ENCODE measurements at places on chromosomes 13 and 19.

- DNase-seq = no peak
Measured at GRCh38 chr19:3743486-3743885, 18.0 kb downstream of the APBA3 start.

DNA sequence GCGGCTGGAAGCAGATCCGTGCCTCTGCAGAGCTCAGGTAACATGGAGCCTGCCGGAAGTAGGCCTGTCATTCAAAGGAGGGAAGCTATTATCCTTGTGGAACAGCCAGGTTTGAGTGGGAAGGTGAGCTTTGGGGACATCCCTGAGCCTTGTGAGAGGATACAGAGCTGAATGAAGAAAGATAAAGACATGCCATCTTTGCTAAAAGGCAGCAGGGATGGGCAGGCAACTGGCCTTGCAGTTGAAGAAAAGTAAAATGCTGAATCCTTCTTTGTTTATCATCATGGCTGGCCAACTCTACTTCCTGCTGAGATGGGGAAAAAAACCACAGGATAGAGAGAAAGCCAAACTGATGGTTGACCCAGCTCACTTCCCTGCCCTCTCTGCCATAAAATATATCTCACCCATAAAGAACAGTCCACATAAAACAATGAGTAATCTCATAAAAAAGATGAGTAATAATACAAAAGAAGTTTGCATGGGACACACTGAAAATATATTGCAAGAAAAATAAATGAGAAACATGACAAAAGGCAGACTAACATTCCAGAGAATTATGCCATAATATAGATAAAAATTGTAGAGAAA is 226.3 kb downstream of the DLEU7 start:
- DNase-seq = no peak

GRCh38 chr13:95629071-95629470 is 15.4 kb downstream of the DZIP1 start:
- no peak for DNase-seq

DNA sequence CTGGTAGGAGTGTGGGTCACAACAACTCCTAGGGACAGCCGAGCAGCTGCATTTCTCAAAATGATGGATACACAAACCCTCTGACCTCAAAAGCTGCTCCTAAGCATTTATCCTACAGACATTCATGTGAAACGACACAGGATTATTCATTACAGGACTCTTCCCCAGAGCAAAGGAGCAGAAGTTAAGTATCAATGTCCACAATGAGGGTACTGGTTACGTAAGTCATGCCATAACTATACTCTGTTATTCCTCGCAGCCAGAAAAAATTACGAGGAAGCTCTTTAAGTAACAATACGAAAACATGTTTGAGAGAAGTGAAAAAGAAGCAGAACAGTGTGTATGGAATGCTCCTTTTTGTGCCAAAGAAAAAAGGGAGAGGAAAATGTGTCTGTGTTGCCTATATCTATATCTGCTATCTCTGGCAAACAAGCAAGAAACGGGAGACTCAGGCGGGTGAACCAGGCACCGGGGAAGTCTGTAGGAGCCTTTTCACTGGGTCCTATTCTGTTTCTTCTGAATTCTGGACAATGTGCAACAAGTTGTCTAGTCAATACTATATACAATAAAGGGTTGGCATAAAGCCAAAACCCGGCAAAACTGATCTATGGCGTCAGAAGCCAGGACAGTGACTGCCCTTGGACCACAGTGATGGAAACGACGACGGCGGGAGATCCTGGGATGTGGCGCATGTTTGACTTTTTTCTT is 1.3 kb downstream of the ISOC2 start:
- DNase-seq = no peak

DNA sequence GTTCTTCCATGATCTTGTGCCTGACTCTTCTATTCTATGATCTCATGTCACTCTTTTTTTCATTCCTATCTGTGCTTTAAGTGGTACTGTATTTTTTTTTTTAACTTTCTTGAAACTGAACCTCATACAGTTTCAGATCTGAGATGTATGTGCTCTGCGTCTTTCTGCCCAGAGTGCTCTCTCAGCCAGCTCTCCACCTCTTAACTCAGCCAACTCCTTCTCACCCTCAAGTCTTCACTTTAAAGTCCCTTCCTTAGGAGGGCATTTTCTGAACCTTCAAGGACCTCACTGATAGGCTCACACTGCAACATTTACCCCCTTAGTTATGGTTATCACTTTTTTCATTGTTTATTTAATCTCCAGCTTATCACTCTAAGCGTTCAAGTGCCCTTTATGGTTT is 158.7 kb downstream of the IRS2 start:
- DNase-seq = no peak

DNA sequence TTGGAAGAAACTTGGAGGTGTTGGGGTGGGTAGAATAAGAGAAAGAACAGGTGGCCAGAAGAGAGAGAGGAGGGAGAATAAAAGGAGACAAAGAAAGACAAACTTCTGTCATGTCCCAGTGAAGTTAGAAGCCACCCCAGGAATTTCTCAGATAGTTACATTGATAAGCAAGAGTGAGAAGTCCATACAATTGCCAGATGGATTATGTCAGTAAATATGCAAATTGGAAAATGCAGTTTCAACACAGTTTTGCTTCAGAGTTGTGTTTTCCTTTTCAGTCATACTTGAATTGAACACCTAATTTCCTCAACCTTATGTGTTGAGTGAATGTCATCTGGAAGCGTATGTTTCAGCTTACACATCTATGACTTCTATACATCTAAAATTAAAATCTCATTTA is 139.2 kb downstream of the RXFP2 start:
- no peak for DNase-seq

GRCh38 chr13:46345866-46346265 is 41.2 kb downstream of the RUBCNL start:
- no peak for DNase-seq

GRCh38 chr13:58329746-58330145 is 698.2 kb downstream of the PCDH17 start:
- no peak for DNase-seq

DNA sequence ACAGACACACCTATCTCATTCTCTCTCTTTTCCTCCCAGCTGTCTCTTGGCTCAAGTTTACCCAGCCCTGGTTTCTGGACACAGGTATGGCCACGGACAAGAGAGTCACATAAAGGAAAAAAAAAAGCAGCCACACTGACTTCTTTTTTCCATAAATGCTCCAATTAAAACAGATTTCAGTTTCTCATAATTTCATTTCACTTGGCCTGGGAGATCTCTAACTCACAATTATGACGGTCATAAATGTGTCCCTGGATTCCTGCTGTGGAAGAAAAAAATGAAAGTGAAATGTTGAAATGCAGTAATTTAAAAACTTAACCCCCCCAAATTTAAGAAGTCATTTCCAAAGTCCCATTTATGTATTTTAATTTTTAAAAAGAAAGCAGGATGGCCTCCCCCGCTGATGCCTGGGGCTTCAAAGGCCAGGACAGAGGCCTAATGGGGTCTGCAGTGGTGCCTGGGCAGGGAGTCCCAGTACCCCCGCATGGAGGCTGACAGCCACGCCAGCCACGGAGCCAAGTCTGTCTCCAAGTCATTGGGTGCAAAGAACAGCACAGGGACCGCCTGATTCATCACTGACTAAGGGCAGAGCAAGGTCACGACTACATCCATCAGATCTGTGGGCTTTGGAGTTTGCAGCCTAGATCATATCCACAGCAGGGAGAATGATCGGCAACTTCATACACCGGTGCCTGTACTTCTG is 79.7 kb downstream of the TSHZ3 start:
- no peak for DNase-seq

DNA sequence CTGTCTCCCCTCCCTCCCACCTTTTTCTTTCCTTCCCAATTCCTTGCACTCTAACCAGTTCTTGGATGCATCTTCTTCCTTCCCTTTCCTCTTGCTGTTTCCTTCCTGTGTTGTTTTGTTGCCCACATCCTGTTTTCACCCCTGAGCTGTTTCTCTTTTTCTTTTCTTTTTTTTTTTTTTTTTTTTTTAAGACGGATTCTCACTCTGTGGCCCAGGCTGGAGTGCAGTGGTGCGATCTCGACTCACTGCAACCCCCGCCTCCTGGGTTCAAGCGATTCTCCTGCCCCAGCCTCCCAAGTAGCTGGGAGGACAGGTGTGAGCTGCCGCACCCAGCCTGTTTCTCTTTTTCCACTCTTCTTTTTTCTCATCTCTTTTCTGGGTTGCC is 6.9 kb downstream of the MYADM start:
- no peak for DNase-seq

GRCh38 chr19:27929399-27929798 is 1283.6 kb downstream of the UQCRFS1 start:
- DNase-seq = no peak

- no peak for DNase-seq
Measured at GRCh38 chr13:100039740-100040139, 49.2 kb upstream of the PCCA start.

DNA sequence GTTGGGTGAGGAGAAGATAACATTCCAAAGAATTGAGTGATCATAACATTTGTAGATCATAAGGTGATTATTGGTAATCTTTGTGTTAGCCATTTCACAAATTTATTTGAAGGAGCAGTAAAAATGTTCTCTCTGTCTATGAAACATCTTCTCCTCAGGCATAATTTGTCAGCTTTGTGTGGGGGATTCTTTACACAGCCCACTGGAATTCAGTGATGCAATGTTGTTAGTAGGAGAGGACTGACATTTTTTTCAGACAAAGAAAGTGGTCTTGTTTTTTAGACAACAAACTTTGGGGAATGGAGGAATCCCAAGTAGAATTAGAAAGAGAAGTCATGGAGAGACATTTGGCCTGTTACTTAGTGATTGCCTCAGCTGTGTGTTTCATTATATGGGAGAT is 100.3 kb downstream of the ITGBL1 start:
- no peak for DNase-seq

GRCh38 chr19:30968210-30968609 is 381.0 kb downstream of the TSHZ3 start:
- no peak for DNase-seq

- no peak for DNase-seq
Measured at GRCh38 chr19:13983213-13983889, 22.8 kb downstream of the RFX1 start.

DNA sequence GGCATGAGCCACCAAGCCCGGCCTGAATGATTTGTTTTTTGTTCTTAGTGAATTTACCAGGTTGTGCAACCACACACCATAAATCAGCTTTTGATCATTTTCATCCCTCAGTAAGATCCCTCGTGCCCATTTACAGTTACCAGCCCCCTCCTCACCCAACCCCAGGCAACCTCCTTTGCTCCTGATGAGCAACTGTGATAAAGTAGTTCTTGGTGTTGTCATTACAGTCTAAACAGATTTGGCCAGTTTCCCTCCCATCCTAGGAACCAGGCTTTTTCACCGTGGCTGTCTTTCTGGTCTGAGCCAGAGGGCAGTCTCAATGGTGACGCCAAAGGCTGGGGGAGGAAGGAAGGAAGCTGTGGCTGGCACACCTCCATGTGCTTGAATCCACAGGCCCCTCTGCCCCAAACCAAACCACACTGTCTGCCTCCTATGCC is 61.2 kb upstream of the WDFY2 start:
- DNase-seq = no peak

DNA sequence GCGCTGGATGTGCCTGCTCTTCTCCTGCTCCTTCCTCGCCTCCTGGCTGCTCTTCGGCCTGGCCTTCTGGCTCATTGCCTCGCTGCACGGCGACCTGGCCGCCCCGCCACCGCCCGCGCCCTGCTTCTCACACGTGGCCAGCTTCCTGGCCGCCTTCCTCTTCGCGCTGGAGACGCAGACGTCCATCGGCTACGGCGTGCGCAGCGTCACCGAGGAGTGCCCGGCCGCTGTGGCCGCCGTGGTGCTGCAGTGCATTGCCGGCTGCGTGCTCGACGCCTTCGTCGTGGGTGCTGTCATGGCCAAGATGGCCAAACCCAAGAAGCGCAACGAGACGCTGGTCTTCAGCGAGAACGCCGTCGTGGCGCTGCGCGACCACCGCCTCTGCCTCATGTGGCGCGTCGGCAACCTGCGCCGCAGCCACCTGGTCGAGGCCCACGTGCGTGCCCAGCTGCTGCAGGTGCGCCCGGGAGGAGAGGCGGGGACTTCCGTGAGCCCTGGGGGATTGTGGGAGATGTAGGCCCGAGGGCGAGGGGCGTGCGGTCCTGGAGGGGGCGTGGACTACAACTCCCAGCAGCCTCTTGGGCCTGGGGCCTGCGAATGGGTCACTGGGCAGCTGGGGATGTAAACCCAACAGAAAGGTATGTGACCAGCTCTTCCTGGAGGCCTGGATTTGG is 6.7 kb downstream of the KCNJ14 start:
- DNase-seq = no peak

DNA sequence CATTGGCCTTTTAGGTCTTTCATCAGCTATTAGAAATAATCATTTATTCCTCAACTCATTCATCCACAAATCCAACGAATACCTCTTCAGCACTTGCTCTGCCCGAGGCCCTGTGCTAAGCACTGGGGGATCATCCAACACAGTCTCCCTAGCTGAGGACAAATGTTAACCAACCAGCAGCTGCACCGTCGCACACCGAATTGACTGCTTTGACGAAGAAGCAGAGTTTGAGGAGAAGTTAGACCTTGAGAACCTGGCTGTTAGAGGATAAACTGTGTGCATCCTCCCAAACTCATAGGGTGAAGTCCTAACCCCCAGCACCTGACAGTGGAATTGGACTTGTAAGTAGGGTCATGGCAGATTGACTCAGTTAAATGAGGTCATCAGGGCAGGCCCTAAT is 170.9 kb downstream of the USP12 start:
- no peak for DNase-seq

GRCh38 chr19:18290302-18291018 is 9.0 kb upstream of the JUND start:
- peak; percentile 72 for DNase-seq

DNA sequence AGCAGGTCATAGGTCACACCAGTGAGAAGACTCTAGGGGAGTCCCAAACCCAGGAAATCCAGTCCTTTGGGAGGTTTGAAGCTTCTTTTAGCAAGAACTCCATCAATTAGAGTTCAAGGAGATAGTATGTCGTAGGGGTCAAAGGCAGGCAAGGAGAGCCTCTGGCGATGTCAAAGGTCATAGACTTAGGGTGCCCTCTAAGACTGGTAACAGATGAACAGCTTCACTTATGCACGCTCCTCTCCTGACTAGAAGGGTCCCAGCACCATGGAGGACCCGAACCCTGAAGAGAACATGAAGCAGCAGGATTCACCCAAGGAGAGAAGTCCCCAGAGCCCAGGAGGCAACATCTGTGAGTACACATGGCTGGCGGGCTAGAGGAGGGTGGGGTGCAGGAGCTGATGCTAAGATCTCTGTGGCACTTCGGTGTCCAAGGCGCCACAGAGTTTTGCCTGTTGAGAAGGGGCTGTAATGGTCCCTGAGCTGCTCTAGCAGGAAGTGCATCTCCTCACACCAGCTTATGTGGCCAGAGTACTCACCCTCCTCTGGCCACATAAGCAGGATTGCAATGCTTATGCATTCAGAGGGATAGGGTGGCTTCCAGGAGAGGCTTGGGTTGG is 557 bp downstream of the ZNF576 start:
- no peak for DNase-seq

GRCh38 chr13:77697217-77698103 is at the start of gene SLAIN1:
Gene SLAIN1, plus strand, starts transcription at chr13:77697687. Its CDS starts 227 bp downstream, at chr13:77697914.
- DNase-seq = peak; percentile 79
